A375 (cell line): ENCODE measurements at places on chromosomes 12 and 14. TPM values are rescaled to one million over a fixed set of nuclear protein-coding genes. Genes with fewer than 3 reads are reported as not detected.

NFE2 gene
- 1.8 and 2.5 TPM in 2 replicates for total RNA-seq

DNM1L gene
- total RNA-seq: 81.0 and 88.0 TPM in 2 replicates

AGAP2 gene
- 2.1 and 2.3 TPM in 2 replicates for total RNA-seq

P2RX2 gene
- not detected in 2 replicates for total RNA-seq

CD163 gene
- total RNA-seq: not detected in 2 replicates

DHRS1 gene
- 7.5 and 8.2 TPM in 2 replicates for total RNA-seq

B3GNT4 gene
- total RNA-seq: 0.08 and 0.37 TPM in 2 replicates

OVCH1 gene
- total RNA-seq: not detected in 2 replicates

ZNF140 gene
- total RNA-seq: 12.3 and 14.7 TPM in 2 replicates

GALNT4 gene
- total RNA-seq: 4.2 and 4.3 TPM in 2 replicates

GUCY2C gene
- total RNA-seq: 0.05 TPM in 1 of 2 replicates, not detected in the other

CLMN gene
- 14.7 and 14.9 TPM in 2 replicates for total RNA-seq

GZMB gene
- not detected in 2 replicates for total RNA-seq

SOX5 gene
- 134 and 179 TPM in 2 replicates for total RNA-seq

ARMH4 gene
- 0.03 TPM in 1 of 2 replicates, not detected in the other for total RNA-seq

PLEKHD1 gene
- 0.05 TPM in 1 of 2 replicates, not detected in the other for total RNA-seq

ADAM21 gene
- total RNA-seq: 0.04 and 0.19 TPM in 2 replicates

AQP6 gene
- 0.26 and 0.88 TPM in 2 replicates for total RNA-seq

CMA1 gene
- total RNA-seq: not detected in 2 replicates

CLEC2A gene
- total RNA-seq: not detected in 2 replicates

GPR84 gene
- 0.16 TPM in 1 of 2 replicates, not detected in the other for total RNA-seq

SIX1 gene
- 7.7 and 11.8 TPM in 2 replicates for total RNA-seq

IFNG gene
- total RNA-seq: not detected in 2 replicates

GPD1 gene
- 0.53 and 1.0 TPM in 2 replicates for total RNA-seq

TMEM119 gene
- not detected in 2 replicates for total RNA-seq

VRTN gene
- total RNA-seq: not detected in 2 replicates

ACOT6 gene
- not detected in 2 replicates for total RNA-seq

PPP1R1A gene
- total RNA-seq: not detected in 2 replicates

AICDA gene
- not detected in 2 replicates for total RNA-seq

PIWIL1 gene
- not detected in 2 replicates for total RNA-seq

PSMB11 gene
- not detected in 2 replicates for total RNA-seq

GARIN6 gene
- not detected in 2 replicates for total RNA-seq

EMP1 gene
- total RNA-seq: 88.6 and 97.9 TPM in 2 replicates

FAM222A gene
- 4.7 and 7.3 TPM in 2 replicates for total RNA-seq

SLC35F4 gene
- total RNA-seq: not detected in 2 replicates

HSPB8 gene
- 2.4 and 2.9 TPM in 2 replicates for total RNA-seq

SLC22A17 gene
- total RNA-seq: 0.64 and 2.1 TPM in 2 replicates

LRRC10 gene
- total RNA-seq: not detected in 2 replicates

MYH6 gene
- total RNA-seq: not detected in 2 replicates

TRHDE gene
- total RNA-seq: 16.2 and 25.0 TPM in 2 replicates

NTS gene
- 0.11 TPM in 1 of 2 replicates, not detected in the other for total RNA-seq

NINJ2 gene
- total RNA-seq: 0.23 and 0.72 TPM in 2 replicates

TFCP2 gene
- 10.6 and 12.0 TPM in 2 replicates for total RNA-seq

FOXG1 gene
- not detected in 2 replicates for total RNA-seq

ATP5F1B gene
- 608 and 615 TPM in 2 replicates for total RNA-seq

INSM2 gene
- total RNA-seq: not detected in 2 replicates
